ENCODE measurements at places on chromosomes 5 and 9.

- no peak for DNase-seq
Observed at GRCh38 chr9:124054582-124055227, 43.1 kb downstream of the LHX2 start.

GRCh38 chr5:173733021-173733420 is 116.6 kb upstream of the BOD1 start:
- DNase-seq: peak; percentile 9

- no peak for DNase-seq
Observed at GRCh38 chr5:74027732-74028338, 401.8 kb downstream of the ARHGEF28 start.

- DNase-seq: no peak
Observed at GRCh38 chr9:121373011-121373729, 3.1 kb upstream of the STOM start.

GRCh38 chr5:126513703-126514102 is 81.3 kb downstream of the ALDH7A1 start:
- DNase-seq: no peak

- DNase-seq: peak; percentile 31
Observed at GRCh38 chr9:136694163-136694871, 7.1 kb upstream of the AGPAT2 start.

GRCh38 chr5:159402311-159402710 is 72.0 kb upstream of the IL12B start:
- DNase-seq: no peak

- no peak for DNase-seq
Observed at GRCh38 chr9:93185266-93186214, 1.6 kb downstream of the WNK2 start.

GRCh38 chr5:123157791-123158581 is 68.9 kb downstream of the PRDM6 start:
- no peak for DNase-seq

- DNase-seq: peak; percentile 32
Observed at GRCh38 chr5:65760504-65761275, 38.7 kb downstream of the NLN start.

DNA sequence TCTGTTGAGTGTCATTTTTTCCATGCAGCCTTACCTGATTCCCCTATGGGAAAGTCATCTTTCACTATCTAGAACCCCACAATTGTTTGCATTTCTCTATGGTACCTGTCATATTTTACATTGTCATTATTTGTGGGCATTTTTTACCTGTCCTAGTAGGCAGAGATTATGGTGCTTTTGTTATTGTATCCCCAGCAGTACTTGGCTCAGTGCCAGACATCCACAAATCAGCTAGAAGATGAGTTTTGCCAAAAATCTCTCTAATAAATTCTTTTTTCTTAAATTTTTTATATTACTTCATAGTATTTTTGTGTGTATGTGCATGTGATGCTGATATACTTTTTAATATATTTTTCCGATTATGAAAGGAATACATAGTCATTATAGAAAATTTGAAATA is 13.2 kb downstream of the GARNL3 start:
- no peak for DNase-seq

GRCh38 chr9:110821064-110821463 is 152.5 kb downstream of the MUSK start:
- DNase-seq: no peak

GRCh38 chr9:123629531-123629930 is 273.5 kb downstream of the CRB2 start:
- DNase-seq: no peak

DNA sequence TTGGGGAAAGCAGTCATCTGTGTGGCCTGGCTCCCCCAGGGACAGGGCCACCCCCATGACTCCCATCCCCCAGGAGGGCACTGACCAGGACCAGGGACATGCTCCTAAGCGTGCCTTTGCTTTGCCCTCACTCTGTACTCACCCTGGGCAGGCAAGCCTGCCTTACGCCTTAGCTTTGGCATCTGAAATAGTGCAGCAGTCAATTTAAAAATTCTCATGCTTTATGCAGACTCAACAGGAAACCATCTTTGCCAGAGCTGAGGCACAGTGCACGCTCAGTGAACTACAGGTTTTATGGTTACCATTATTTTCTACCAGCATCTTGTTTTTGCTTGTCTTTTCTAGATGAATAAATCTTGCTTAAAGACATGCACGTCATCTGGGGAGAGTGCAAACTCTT is 323.5 kb downstream of the IRX2 start:
- DNase-seq: no peak

GRCh38 chr5:116585227-116585626 is 10.6 kb upstream of the SEMA6A start:
- no peak for DNase-seq

DNA sequence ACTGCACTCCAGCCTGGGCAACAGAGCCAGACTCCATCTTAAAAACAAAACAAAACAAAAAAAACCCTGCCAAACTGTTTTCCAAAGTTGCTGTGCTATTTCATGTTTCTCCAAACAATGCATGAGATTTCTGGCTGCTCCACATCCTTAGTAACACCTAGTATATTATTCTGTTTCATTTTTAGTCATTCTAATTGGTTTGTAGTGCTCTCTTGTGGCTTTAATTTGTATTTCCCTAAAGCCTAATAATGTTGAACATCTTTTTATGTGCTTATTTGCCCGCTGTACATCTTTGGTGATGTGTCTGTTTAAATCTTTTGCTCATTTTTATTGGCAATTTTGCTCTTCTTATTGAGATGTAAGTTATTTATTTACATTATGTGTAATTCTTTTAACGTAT is 18.4 kb upstream of the TTC1 start:
- no peak for DNase-seq

DNA sequence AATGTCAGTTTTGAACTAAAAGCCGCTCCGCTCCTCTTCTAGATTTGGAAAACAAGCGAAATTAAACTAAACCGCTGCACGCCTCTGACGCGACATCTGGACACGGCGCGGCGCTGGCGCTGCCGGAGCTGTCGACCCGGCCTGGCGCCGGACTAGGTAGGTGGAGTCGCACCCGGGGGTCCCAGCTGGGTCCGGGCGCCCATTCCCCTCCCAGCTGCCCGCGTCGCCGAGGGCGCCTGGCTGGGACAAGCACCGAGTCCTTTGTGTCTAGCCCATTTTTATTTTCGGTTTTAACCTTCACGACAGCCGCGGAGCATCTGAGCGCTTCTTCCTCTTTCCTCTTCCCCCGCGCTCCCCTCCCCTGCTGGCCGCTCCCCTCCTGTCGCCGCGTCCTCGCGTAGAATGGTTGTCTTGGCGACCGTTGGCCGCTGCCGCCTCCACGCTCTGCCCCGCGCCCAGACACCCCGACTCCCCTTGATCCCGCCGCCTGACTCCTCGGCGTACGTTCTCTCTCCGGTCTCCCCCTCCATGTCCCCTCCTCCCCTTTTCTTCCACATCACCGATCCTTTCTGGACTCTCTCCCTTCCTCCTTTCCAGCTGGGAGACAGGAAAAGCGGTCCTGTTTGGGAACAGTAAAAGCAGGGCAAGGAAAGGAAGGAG is 545 bp downstream of the CDKN2B-AS1 start:
- DNase-seq: peak; percentile 92

GRCh38 chr5:10563945-10564837 is at the start of gene ANKRD33B:
Gene ANKRD33B, plus strand, starts transcription at chr5:10564070. Its CDS starts 398 bp downstream, at chr5:10564468.
- peak; percentile 48 for DNase-seq

- no peak for DNase-seq
Observed at GRCh38 chr5:34574936-34575467, 81.1 kb upstream of the RAI14 start.

DNA sequence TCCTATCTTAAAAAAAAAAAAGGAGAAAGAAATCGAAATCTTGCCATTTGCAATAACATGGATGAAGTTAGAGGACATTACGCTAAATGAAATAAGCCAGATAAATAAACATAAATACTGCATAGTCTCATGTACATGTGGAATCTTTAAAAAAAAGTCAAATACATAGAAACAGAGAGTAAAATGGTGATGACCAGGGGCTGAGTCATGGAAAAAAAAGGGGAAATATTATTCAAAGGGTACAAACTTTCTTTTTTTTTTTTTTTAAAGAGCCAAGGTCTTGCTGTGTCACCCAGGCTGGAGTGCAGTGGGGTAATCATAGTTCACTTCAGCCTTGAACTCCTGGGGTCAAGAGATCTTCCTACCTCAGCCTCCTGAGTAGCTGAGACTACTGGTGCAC is 310.1 kb downstream of the ZNF608 start:
- no peak for DNase-seq

DNA sequence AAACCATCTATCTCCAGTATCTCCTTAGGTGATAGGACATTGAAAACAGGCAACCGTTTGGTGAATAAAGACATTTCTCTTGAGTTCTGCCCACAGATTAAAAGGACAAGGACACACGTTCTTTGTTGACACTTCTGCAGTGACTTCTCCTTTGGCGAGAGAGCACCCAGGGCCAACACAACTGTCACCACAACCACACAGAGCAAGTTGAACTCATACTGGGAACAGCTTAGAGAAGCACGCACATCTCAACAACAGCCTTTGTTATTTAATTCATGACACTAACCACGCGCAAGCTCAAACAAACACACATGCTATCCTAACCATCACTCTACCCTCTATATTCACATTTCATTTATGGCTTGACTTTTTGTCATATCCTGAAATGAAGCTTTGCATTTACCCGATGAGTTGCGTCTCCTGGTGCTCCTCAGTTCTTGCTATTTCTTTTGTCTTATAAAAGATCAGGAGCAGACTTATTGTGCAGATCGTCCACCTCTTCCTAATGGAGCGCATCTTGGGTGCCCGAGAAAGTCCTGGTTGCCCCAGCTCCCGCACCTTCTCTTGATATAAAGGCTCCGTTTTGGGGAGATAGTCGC is 543 bp downstream of the ST8SIA4 start:
- peak; percentile 40 for DNase-seq

DNA sequence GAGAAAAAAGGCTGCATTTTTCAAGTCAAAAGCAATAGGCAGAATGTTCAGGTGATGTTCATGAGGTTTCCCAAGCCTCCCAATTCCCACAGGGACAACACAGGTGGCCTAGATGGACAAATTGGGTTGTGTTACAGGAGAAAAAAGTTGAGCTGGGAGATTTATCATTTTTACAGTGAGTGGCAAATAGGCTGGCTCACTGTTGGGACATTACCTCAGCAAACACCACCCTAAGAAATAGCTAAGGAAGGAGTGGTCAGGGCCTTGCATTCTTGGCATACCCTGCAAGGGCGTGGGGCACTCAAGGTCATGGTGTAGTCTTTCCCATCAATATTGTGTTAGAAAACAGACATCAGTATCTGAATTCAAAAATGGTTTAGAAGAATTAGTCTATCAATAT is 23.3 kb upstream of the CPLANE1 start:
- no peak for DNase-seq

DNA sequence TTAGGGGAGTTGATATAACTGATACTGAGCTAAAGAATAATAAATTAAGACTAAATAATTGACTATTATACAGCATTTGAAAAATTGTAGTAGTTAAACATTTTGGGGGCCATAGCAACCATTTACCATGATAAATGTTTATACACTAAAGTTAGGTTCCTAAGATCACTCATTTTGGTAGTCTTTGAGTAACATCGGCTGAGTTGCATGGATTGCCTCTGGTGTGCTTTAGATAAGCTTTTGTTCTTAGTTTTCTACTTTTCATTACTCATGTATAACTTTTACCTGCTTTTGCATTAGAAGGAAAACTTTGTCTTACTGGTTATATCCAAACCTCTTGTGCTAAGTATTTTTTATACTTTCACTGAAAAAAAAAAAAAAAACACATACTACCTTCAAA is 101.2 kb downstream of the SLC44A1 start:
- DNase-seq: no peak

- DNase-seq: peak; percentile 8
Observed at GRCh38 chr5:155616779-155617392, 603.3 kb downstream of the KIF4B start.

- no peak for DNase-seq
Observed at GRCh38 chr5:76766746-76767145, 50.8 kb downstream of the F2R start.

DNA sequence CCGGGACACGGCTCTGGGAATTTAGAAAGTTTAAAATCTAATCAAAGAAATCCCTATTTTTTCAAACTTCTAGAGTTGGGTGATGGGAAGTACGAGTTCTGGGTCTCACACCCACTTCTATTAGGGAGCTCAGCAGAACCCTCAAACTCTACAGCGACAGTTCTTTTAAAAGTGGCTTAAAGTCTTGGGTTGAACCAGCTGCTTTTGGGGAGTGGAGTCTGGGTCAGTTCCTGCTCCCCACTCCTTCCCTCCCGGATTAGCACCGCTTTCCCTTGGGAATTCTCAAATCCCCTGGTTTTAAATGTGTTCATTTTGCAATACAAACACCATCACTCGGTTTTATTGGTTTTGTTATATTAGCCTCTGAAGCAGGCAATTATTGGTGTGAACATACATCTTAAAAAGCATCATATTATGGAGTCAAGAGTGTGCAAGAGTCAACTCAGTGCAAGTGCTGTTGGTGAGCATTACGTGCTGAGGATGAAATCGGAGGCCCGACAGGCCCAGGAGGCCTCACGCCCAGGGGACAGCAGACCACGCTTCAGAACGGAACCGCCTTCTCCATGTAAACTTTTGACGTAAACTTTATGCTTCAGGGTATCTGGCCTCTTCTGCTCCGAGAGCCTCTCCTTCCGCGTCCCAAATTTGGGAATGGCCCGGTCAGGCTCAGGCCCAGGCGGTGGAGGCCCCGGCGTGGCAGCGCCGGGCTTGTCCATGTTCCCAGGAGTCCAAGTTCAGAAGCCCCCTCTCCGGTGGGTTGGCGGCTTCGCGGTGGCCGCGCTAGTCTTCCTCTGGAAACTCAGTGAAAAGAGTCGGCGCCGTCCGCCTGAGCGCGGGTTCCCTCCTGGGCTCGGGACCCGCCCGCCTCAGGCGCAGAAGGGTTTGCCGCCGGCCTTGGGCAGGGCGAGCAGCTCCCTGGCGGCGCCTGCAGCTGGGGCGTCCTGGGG is 5.3 kb downstream of the IRX4 start:
- DNase-seq: no peak

- DNase-seq: no peak
Observed at GRCh38 chr5:172436879-172437369, 17.4 kb downstream of the SH3PXD2B start.

GRCh38 chr5:145470396-145470979 is 364.7 kb downstream of the PRELID2 start:
- no peak for DNase-seq

DNA sequence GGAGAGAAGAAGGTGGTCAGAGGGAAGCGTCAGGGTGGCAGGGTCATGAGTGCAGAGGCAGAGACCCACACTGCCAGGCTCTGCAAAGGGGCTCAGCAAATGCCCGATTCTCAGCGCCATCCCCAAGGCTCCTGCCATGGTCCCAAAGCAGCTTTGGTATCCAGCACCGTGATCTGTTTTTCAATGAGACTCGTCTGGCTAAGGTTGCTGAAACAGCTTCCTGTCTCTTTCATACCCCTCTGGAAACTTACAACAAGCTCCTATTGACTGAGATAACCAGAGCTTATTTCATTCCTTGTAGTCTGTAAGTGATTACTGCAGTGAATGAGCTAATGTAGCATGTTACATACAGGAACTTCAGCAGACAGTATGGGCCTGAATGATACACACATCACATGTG is 568.6 kb upstream of the DAP start:
- DNase-seq: no peak

- no peak for DNase-seq
Observed at GRCh38 chr9:72633966-72634365, 112.6 kb downstream of the TMC1 start.

DNA sequence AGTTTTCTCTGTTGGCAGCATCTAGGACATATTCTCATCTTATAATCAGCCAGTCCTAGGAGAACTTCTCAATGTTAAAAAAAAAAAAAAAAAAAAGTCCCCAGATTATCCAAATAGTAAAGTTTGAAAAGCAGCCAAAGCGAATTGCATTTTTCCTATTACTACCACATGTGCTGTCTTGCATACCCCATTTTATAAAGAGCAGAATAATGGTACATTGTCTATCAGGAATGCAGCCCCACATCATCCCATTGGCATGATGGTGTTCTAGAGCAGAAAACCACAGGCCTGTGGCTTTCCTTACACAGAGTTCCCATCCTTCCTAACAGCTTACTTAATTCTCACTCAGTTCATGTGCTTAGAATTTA is 381.6 kb downstream of the TMEM38B start:
- no peak for DNase-seq

Data from NCI-H1092 treated with DMSO at 0.1 percent for 48 hours (cell line).